GM12892 (cell line): ENCODE measurements at places on chromosomes 6 and 20.

DNA sequence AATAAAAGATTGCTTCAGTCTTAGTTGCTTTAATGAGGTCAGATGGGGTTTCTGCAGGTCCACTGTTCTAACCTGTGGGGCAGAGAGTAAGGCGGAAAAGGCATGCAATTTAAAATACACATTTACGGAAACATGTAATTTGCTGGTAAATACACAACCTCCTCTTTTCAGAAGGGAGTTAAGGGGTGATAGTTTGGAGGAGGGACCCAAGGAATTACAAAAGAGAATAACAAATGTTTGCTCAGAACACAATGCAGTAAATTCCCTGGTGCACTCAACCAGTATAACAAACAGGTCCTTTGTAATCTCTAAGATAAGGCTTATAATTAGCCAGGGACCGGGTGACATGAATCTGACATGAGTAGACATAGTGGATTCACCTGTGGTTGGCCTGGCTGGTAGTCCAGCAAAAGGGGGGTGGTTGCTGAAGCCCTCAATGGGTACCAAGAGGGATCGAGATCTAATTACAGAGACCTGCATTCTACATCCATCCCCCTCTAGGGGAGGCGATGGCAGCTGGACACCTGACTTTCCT, 295.1 kb downstream of the PHACTR1 start:
- DNase-seq = no peak

GRCh38 chr6:139091826-139092225, 43.1 kb upstream of the HECA start:
- no peak for DNase-seq

DNA sequence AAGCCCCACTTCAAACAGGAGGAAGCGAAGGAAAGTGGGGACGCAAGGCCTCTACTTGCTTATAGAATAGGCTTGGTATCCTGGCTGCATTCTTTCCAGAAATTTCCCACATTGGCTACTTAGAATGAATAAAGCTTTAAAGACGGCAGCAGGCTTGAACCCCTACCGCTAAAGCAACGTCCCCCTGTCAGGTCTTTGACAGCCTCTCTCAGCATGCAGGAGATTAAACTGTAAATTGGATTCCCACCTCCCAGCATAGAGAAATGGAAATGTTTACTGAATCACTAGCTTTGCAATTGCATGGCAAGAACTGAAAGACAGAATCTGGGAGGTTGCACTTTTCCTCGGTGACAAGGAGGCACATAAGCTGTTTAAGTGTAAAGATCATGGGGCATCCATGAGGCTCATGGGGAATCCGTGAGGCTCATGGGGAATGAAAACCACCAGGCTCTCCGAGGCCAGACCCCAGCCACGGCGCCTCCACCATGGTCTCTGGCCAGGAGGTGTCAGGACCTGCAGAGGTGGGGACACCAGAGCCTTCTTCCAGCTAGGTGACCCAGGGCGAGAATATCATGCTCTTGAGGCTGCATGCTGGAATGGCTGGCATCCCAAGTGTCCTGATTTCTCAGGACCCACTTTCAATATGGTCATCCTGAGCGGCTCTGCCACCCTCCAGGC, 10.3 kb downstream of the LEMD2 start:
- no peak for DNase-seq

DNA sequence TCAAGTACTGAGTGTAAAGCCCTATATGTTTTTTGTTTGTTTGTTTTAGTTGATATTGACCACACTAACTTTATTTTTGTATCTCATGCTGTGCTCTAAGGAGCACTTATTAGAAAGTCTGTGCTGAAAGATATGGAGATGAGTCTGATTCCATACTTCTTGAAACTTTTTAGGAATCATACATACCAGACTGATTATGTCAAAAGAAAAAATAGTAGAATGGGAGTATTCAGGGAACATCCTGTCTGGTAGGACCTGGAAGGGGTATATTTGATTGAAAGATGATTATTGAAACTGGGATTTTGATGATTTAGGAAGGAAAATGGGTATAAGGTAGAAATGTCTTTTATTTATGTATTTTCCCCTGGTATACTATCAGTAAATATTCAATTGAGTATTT, 111.4 kb downstream of the QKI start:
- no peak for DNase-seq

GRCh38 chr6:154535147-154535546, 24.7 kb upstream of the CNKSR3 start:
- no peak for DNase-seq

GRCh38 chr20:58959652-58960051, 21.4 kb upstream of the NELFCD start:
- no peak for DNase-seq

- no peak for DNase-seq
Observed at GRCh38 chr20:48782053-48782452, 45.7 kb downstream of the PREX1 start.

DNA sequence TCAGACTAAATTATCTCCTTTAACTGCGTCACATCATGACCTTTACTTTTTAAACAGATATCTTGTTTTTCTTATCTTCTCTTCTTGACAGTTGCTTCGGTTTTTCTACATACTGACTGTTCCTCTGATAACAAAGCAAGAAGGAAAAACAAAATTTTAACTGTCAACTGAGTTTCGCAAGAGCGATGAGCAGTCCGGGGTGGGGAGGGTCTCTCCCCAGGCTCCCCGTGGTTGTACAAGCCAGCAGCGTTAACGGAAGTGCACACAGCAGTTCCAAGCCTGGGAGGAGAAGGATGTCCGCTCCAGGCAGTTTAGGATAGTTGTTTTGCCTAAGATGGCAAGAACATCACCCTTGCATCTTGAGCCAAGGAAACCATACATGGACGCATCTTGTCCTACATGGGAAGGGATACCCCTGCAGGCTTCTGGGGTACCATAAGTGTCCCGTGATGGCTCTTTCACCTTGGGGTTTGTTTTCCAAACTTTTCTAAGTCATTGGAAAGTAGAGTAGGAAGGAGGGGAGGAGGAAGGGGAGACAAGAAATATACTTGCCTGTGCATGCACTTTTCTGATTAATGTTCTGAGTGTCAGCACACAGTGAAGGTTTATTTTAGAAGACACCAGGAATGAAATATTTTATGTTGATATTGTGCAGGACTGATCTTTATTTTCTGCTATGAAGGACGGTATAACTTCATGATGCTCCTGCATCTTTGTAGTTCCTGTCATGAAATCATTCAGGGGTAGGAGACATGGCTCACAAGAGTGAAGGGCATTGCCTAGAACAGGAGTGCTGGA, 20.8 kb downstream of the SLC24A3 start:
- no peak for DNase-seq

DNA sequence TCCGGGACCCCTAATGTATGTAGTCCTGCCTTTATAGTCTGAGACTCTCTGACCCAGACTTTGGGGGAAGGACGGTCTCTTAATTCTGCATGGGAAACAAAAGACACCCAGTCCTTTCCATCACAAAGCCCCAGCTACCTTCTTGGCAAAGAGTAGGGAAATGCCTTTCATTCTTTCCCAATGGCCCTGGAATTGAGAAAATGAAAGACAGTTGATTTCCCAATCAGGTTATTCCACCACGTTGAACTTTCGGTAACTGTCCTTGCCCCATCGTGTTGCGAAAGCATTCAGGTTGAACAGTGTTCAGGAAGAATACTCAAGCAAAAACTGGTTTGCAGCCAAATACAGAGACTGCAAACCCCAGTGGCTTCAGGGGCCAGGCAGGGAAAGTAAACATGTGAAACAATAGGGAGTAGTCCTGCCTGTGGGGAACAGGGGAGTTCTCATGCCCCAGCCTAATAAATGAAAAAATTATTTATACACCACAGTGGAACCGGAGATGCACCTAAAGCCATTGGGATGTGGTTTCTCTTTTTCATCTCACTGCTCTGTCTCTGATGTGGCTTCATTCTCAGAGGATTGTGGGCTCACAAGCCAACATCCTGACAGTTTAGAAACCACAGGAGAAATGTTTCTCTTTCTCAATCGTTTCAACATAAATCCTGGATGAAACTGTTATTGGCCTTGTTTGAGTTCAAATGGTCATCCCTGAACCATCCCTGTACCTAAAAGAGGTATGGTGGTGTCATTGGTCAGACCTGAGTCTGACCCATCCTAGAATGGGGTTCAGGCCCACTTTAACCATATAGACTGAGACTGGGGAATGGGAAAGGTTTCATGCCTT, 44.2 kb upstream of the SLC9A8 start:
- DNase-seq = no peak

- DNase-seq = no peak
Observed at GRCh38 chr6:149977221-149977620, 13.5 kb downstream of the ULBP1 start.

DNA sequence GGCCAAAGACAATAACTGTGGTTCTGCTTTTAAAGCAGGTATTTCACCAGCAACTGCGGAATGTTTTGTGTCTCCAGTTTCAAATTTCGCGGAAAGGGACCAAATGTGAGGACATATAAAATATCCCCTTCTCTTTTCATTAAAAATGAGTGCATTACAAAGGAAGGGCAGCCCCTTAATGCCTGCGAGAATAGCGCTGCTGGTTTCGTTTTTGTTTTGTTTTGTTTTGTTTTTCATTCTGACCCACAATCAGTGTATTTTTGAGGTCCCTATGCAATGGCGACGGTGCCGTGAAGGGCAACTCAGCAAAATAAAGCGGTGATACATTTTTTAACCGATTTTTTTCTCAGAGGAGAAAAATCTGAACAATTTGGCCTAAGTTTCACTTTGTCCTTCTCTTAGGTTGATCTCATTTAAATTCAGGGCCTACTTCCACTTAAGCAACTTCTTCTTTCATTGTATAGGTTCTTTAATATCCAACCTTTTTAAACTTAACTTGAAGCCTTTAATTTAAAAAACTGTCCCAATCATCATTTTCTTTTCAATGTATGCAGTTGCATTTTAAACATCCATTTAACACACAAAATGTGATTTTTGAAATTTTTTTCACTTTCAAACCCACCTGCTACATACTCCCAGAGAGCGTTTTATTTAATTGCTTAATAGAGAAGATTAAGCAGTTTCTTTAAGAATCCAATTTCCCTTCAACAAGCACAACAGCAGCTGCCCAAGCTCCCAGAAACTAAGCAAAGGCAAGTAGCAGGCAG, 2.9 kb upstream of the HIVEP2 start:
- DNase-seq = no peak
